ENCODE measurements at places on chromosomes 1 and 21.
A peak's percentile ranks its signal among the peaks of the same experiment; 100 is the strongest.

DNA sequence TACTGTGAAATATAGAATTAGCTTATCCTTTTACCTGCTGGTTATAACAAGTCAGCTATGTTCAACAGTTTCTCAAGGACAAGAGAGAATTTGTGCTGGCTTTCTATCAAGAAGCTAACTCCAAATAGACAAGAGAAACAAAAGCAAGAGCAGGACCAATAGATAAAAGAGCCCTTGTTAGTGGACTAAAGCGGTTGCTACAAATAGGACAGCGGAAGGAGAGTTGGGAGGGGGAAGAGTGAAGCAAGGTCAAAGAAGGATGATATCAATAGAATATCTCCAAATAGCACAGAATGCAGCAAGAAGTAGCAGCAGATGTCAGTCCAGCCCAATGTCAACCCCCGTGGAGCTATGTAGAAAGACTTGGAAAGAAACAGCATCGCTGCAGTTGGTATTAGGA, 53.0 kb upstream of the AKT3 start:
- DNase-seq, result no peak

DNA sequence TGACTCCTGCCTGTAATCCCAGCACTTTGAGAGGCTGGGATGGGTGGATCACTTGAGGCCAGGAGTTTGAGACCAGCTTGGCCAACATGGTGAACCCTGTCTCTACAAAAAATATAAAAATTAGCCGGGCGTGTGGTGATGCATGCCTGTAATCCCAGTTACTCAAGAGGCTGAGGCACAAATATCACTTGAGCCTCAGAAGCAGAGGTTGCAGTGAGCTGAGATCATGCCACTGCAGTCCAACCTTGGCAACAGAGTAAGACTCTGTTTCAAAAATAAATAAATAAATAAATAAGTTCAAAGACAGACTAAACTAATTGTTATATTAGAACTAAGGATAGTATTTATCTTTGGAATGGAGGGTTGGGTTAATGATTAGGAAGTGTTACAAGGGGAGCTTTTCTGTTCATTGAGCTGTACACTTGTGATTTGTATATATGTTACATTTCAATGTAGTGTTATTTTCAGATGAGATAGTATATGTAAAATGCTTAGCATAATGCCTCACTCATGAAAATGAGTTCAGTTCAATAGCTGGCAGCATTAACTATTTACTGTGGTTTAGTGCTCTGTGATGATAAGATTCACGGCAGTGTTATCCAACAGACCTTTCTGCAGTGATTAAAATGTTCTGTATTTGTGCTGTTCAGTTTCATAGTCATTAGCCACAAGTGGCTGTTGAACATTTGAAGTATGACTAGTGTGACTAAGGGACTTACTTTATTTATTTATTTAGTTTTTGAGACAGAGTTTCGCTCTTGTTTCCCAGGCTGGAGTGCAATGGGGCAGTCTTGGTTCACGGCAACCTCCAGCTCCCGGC, 47.7 kb downstream of the OSBPL9 start:
- DNase-seq, result no peak

DNA sequence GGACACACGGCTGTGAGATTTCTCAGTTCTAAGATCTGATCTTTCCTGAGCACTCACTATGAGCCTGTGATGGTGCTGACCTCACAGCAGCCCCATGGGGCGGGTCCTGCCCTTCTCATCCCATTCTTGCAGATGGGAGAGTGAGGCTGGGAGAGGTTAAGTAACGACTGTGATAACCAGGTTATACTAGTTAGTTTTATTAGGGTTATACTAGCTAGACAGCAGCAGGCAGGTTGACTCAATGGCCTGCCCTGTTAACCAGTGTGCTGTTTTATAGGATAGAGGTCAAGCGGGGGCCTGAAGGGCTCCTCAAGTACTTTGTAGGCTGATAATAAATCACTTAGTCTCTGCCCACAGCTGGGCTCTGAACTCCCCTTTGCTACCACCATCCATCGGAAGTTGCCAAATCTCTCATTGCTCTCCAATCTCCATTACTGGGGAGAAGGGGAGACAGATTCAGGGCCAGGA, 4.8 kb downstream of the CNTN2 start:
- no peak for DNase-seq

DNA sequence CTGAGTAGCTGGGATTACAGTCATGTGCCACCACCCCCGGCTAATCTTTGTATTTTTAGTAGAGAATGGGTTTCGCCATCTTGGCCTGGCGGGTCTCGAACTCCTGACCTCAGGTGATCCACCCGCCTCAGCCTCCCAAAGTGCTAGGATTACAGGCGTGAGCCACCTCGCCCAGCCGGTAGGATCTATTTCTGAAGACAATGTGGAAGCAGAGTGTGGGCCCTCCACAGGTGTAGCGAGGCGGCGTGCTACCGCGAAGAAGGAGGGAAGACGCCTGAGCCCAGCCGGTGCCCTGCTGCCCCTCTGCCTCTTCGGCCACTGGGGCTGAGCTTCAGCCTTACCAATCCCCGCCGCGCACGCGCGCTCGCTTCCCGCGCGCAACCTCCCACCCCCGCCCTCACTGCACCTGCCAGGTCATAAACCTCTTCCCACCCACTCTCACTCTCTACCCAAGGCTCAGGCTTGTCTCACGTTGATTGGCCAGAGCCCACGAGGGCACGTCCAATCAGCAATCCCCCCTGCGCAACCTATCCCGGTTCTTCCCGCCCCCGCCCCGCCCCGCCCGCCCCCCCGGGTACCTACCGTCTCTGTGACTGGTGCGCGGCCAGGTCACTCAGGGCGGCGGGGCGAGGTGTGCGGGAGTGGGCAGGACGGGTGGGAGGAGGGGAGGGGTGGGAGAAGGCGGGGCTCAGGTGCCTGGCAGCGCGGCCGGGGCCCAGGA, 409 bp upstream of the HOOK1 start:
- peak; percentile 85 for DNase-seq

DNA sequence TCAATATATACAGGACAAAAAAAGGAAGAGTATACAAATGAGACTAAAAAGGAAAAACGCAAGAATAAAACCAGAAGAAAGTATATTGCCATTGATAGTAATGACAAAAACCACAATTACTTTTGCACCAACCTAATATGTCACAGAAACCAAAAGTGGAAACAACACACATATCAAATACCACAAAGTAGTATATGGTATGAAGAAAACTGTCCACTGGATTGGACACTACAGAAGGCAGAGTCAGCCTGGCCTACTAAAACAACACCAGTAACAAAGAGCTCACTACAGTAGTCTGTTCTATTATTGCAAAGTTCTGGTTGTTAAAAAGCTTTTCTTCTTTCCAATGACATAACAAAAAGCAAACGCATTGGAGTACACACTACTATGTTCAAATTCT, 17.7 kb downstream of the TESK2 start:
- no peak for DNase-seq

- DNase-seq, result no peak
These were observed 481.7 kb upstream of the USP24 start for GRCh38 chr1:55696891-55697290.

DNA sequence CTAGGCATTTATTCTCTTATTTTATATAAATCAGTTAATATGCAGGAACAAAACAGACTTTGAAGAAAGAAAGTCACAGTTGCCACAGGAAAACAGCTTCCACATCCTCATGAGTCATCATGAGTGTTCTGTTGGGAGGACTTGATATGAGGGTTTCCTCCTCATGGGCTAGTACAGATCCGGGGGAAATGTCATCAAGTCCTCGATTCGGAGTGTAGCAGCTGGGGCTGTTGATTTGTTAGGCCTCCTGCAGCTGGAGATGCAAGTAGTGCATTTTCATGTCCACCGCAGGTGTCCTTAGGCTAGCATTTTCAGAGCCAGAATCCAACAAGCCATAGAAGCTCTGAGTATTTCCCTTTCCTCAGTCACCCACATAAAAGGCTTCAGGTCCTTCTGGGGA, 36.7 kb downstream of the ADAM30 start:
- DNase-seq, result no peak

GRCh38 chr1:207868251-207868773, 42.6 kb downstream of the CD34 start:
- peak; percentile 34 for DNase-seq

- DNase-seq, result peak; percentile 32
These were observed at the start of gene PTPN14 for GRCh38 chr1:214551436-214552173. TSS of gene PTPN14 (minus strand) at chr1:214551602. CDS start at chr1:214464803, 86,799 bp downstream.

GRCh38 chr1:70134148-70134547, 71.2 kb downstream of the LRRC40 start:
- DNase-seq, result no peak

- DNase-seq, result no peak
These were observed 19.3 kb upstream of the ACTA1 start for GRCh38 chr1:229452956-229453801.

- no peak for DNase-seq
These were observed 43.3 kb downstream of the VTCN1 start for GRCh38 chr1:117167402-117167801.

- no peak for DNase-seq
These were observed 22.3 kb downstream of the MYBPH start for GRCh38 chr1:203153051-203153988.

DNA sequence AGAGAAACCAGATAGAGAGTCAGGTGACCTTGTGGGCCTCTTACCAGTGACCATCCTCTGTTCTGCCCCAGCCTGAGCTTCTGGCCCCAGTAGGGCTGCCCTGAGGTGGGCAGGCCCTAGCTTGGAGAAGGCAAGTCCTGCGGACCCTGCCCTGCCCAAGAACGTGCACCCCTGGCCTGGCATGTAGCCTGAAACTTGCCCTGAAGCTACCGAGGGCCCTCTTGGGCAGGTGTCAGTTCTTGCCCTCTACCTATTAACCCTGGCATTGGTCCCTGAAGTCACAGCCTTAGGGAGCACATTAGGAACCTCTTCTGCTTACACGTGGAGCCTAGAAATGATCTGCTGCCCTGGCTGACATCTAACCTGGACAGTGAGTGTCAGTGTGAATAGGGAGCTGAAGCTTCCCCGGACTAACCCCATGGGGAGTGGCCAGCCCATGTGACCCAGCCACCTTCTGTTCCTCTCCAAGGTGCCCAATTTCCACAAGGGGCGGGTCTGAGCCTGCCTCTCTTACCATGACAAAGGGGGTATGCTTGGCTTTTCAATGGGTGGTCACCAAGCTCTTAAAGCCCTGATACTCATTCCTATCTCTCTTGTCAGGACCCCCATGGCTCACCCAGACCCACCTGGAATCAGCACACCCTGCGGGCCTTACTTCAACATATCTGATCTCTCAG, 163.0 kb downstream of the ZSCAN20 start:
- no peak for DNase-seq

DNA sequence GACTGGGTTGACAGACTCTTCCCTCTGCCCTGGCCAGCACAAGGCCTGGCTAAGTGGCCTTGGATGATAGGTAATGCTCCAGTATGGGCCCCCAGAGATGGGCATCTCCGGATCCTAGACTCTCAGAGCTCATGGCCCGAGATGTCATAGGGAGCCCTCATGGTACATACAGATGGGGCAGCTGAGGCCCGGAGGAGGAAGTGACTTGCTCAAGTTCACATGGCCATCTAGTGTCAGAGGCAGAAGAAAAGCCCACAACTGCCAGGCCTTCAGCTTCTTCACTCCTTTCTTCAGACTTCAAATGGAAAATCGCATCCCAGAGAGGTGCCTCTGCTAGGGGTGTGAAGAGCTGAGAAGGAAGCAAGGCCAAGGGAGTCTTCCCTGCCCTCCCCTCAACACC, 46.8 kb upstream of the SYNC start:
- DNase-seq, result no peak

GRCh38 chr1:94667818-94668217, 126.3 kb upstream of the F3 start:
- DNase-seq, result no peak

DNA sequence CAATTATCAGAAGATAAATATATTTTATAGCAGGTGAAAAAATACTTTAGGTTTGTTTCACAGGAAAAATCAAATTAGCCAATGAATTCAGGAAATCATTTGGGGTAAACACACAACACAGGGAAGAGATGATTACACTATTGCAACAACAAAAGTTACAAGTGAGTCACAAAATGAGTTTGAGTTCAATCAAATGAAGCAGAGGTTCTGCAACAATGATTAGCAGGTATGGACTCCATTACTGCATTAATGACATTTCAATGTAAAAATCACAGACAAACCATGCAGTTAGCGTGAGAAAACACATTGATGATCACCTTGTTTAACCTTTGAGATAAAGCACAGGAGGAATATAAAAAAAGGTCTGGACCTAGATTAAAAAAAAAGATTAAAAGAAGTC, 9.7 kb downstream of the ADGRL4 start:
- DNase-seq, result no peak

DNA sequence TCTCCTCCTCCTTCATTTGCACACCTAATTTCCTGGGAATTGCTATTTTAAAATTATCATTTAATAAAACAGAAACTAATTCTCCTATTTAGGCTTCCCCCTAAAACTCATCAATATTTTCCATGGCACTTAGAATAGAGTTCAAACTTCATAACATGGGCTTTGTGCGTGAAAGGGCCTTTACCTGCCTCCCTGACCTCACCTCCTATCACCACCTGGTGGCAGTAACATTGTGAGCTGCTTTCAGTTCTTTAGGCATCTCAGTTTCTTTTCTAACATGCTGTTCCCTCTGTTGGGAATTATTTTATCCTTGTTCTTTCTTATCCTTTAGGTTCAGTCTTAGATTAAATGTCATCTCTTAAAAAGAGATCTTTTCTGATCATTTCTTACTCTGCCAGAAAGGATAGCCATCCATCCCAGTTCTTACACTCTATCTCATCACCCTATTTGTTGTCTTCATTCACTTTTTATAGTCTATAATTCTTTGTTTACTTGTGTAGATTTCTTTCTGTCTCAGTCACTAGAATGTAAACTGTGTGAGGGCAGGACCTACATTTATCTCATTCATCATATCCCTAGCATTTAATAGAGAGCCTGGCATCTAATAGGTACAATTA, 133.8 kb upstream of the KIAA1614 start:
- no peak for DNase-seq

Data from activated T-cell treated with anti-CD3 and anti-CD28 coated beads, Interleukin-2, amount 50 U/mL, for 48 hours (primary cell).